Right ventricle myocardium inferior (tissue), 1 donor: ENCODE measurements at places on chromosomes 1 and 21.

DNA sequence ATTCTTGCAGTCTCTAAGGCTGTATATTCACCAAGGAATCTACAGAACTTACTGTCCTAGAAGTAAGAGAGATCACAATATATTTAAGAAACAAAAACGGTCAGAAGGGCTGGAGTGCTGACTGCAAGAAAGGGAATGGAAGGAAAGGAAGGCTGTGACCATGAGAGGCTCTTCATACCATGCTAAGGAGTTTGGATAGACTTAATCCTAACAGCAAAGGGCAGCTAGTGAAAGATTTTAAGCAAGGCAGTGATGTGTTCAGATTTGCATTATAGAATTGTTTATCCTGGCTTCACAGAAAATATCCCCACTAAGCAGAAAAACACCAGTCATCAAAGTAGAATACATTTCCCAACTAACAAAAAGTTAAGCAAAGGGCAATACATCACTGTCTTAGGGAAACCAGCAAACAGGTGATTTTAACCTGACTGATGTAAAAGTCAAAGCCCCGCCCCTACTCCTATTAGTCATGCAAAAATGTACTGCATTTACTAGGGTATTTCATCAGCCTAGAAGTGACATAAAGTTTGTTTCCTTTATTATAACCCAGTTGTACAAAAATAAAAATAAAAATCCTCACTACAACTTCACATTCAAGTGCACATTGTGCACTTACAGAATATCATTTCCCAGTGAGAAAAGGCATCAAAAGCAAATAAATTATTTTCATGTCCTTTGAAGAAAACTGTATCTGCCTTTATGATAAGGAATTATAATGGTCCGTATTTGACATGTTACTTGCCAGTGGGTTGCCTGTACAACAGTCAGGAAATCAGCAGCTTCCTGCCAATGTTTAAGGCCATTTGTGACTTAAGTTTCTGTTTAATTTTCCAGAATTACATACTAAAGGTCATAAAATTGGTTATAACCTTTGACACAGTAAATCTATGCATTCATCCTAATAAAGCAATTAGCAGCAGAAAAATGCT, 17.2 kb downstream of the JAK1 start:
- no peak for DNase-seq

GRCh38 chr1:54815086-54815876, 14.2 kb upstream of the TTC22 start:
- no peak for DNase-seq

DNA sequence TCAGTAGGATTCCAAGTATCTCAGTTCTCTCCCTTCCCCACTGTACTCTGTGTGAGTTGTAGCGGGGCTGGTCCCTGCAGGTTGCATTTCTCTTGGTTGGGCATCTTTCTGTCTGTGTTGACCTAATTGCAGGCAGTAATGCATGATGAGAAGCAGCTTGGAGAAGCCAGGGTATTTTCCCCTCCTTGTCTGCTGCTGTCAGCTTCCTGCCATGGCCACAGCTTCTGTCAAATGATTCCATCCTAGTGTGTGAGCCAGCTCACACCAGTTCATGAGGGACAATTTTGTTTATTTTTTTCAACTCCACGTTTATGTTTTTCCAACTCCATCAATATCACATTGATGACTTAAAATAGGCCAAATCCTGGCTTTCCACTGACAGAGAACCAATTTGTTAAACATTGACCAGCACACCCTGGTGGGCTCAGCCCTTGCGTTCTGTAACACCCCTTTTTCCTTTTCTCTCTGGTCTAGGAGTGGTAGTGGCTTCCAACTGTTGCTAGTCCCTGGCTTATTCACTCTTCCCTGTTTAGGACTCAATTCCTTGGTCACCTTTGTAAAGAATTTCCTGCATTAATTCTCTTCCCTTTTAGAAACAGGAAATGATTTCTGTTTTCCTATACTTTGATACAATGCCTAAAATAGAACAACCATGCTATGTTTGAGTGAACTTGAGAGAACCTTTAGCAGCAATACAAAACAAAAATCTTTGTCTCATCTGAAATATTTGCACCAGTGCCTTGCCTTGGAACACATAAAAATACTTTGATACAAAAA, 44.9 kb upstream of the APOBEC4 start:
- no peak for DNase-seq

DNA sequence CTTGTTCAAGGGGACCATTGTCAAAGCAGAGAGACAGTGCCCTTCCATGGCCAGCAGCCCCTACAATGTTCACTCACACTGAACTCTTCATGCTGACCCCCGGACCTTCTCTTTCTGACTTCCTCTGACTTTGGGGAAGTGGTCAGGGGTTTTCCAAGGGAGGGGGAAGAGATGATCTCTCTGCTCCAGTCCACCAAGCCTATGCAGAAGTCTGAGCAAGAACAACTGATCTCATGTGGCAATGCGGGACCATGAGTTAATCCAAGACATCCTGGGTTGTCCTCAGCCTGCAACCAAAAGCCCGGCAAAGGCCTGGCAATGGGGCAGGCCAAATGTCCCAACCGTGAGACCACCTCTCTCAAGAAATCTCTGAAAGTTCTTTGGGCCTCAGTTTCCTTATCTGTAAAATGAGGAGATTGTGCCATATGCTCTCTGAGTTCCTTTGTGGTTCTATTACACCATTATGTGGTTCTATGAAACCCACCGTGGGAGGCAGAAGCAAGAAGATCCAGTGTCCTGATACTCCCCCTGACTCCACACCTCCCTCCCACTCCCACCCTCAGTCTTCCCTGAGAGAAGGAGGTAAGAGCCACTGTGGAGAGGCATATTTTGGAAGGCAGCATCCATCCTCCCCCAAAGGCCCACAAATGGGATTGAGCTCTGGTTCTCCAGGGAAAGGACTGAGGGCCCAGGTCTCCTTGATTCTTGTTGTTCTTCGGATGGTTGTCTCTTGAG, 11.8 kb upstream of the ARHGEF2 start:
- DNase-seq = no peak

DNA sequence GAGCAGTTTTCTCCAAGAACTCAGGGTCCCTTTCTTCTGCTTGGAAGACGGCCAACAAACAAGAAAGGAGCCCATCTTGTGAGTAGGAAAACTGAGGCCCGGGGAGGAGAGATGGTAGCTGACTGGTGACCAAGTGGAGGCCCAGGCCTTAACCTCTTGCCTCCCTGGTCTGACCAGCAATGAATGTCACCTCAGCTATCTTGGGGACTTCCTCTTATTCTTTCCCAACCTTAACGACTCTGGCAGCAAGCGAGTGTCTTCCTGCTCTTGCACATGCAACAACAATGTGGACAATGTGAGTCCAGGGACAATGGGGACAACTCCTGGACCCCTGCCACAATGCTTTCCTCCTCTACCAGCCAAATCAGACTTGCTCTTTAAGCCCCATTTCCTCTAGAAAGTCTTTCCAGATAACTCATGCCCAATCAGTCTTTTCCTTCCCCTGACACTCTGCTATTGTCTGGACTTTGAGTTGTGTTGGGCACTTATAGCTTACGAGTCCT, 12.6 kb downstream of the HSPG2 start:
- DNase-seq = peak; percentile 60

DNA sequence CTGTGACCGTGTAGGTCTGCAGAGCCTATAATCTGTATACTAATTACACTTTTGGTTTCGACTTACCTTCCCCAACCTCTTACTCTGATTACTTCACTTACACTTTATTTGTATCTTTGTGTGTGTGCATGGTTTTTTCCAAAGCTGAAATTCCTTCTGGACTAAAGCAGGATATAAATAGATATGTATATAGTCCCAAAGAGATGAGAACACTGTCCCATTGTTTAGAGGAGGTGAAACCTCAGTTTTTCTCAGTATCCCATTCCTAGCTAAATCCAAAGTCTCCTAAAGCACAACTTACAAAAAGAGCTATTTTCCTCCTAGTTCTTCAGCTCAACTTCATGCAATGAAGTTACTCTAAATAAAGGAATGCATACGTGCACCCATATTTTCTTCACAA, 442.2 kb downstream of the SMYD3 start:
- no peak for DNase-seq
